ENCODE measurements at places on chromosomes 11 and 22.

- DNase-seq: no peak
These were observed 25.7 kb upstream of the SEPTIN5 start for GRCh38 chr22:19688301-19689290.

DNA sequence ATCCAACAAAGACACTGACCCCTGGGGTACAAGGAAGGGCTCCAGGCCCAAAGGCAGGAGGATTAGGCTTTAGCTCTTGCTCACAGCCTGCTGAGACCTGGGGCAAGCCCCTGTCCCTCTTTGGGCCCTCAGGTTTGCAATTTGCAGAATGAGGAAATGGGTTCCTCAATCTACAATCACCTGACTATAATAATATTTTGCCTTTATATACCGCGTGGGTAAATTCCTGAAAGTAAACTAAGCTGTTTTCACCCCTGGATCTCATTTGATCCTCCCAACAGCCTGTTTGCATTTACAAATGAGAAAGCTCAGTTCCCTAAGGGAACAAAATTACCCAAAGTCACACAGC lies 797 bp downstream of the STARD10 start:
- DNase-seq: no peak

GRCh38 chr11:69377953-69378302 lies 84.0 kb downstream of the MYEOV start:
- no peak for DNase-seq

DNA sequence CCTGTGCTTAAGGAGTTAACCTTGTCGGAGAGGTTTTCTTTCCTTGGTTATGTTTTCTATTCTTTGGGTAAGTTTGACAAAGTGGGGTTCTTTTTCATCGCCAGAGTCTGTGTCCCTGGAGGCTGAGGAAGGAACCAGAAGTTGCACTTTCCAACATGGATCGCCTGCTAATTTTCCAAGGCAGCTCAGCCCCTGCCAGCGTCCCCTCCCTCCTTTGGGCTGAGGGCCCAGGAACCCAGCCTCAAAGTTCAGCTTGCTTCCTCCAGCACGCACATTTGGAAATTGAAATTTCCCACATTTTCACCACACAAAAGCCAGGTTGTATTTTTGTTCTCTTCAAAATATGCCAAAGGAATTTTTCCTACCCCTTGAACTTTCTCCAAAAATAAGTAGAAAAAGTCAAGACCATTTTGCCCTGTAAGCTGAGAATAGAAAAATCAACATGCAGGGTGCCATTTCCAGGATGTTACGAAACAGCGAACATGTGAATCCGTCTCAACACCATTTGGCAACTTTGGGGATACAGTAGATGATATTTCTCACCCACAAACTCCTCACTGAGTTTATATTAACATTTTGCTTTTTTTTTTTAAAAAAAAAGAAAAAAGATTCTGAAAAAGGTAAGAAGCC lies 343.5 kb downstream of the TENM4 start:
- no peak for DNase-seq

DNA sequence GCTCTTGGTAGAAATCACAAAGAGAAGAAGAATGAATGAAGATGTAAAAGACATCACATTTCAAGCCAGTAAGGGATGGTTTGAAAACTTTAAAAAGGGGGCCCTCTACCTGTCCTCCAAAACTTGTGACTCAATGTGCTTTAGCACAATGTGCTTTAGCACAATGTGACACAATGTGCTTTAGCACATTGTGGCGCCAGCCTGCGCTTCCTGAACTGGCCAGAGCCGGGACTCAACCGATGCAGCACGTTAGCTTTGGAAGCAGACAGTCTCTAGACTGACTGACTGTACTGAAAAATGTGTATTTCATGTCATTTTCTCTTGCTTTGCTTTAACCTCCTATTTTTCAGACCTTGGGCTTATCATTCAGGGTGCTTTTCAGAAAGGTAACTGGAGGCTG lies 63.5 kb downstream of the FAM83F start:
- peak; percentile 78 for DNase-seq

DNA sequence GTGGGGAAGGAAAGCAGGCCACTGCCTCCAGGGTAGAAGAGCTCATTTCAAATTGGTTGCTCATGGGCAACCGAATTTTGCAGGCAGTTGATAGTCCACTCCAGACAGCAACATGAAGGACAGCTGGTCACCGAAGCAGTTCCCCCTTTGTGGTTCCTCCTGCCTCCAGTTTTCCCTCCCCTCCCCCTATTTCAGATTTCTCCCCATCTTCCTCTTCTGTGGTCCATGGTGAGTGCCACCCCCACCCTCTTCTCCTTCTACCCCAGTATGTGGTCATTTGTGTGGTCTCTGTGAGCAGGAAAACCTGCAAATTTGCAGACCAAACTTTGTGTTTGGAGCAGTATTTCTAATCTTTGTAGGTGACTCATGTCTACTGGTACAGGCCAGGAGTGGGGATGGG lies 38.2 kb upstream of the PAK1 start:
- no peak for DNase-seq

GRCh38 chr22:45462034-45462655 lies 40.5 kb upstream of the FBLN1 start:
- no peak for DNase-seq

- no peak for DNase-seq
These were observed 335.6 kb upstream of the LRRC4C start for GRCh38 chr11:41795004-41795403.

GRCh38 chr11:96579656-96580055 lies 189.8 kb downstream of the JRKL start:
- no peak for DNase-seq

GRCh38 chr11:36564376-36565030 lies 3.3 kb upstream of the RAG1 start:
- DNase-seq: peak; percentile 69

DNA sequence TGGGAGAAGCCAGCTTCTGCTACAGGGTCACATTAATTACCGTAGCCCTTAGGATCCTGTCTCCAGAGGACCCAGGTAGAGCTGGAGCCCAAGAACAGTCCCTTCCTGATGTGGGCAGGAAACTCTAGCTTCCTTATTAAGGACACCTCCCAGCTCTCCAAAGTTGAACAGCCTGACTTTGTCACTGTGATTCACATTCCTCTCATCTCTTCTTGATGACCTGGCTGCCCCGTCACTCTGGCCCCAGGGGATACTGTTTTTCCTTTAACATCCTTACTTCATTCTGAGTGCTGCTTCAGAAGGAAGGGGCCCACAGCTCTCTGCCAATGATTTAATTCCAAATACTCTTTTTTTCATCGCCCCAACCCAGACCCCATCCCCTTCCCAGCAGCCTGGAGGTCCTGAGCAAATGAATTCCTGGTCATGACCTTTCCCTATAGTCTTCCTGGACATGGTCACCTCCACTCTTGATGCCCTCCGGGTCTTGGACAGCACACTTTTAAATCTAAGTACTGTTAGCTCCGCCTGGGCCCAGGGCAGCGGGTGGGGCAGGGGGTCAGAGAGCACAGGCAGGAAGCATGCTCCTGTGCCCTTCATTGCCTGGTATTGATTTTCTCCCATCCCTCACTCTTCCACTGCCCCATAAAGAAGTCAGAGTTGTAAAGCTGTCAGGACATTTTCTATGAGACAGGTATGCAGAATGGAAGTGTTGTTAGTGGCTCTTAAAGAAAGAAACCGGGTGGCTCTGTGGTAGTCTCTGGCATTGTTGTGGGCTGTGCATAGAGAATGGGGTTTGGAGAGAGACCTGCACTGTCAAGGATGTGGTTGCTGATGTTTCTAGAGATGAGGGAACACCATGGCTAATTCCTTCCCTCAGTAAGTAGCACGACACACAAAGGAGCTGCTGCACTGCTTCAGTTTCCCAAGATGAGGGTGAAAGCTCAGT lies 22.3 kb upstream of the SPON1 start:
- DNase-seq: peak; percentile 24

GRCh38 chr11:74043450-74043849 lies 34.6 kb upstream of the UCP3 start:
- DNase-seq: no peak

DNA sequence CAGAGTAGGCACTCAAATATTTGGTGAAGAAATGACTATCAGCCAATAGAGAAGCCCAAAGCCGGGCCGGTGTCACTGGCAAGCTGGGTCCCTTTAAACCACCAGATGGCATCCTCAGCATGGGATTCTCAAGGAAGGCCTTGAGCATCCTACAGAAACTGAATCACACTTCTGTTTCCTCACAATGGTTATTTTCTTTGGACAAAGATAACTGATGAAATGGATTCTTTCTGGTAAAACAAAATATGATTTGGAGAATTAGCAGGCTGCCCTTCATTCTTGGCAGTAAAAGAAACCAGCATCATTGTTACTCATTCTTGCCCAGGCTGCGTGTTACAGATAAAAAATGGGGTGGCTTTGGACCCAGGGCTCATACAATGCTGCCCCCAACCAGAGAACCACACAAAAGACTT lies 30.3 kb upstream of the ASPHD2 start:
- DNase-seq: peak; percentile 82

DNA sequence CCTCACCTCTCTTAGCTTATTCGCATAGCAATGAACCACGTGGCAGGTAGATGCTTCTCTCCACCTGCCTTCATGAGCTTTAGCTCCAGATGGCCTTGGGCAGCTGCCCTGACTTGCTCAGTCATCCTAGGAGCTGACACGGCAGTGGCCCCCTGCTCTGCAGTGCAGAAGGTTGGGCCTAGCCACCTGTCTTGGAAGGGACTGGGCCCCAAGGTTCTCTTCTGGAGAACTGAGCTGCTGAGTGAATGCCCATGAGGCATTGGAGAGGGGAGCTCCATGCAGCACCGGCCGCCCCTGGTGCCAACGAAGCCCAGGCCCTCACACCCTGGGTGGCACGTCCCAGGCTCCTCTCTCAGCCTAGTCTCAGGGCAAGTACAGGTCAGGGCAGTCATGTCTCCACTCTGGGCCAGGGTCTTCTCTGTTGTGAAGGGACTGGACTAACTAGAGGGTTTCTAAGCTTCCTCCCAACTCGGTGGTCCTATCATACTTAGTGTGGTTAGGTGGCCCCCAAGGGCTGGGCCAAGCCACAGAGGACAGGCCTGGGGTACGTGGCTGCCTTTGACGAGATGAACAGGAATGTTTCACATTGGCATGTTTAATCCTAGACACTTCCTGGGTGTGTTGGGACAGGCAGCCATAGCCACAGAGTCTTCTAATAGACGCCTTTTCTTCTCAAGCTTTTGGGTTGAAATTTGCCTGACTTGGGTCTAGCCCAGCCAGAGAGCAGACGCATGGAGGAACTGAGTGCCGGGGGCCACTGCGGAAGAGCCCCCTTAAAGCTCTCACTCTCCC lies 47.9 kb downstream of the ALX4 start:
- DNase-seq: no peak

GRCh38 chr11:85123752-85124231 lies 503.4 kb downstream of the DLG2 start:
- DNase-seq: no peak

DNA sequence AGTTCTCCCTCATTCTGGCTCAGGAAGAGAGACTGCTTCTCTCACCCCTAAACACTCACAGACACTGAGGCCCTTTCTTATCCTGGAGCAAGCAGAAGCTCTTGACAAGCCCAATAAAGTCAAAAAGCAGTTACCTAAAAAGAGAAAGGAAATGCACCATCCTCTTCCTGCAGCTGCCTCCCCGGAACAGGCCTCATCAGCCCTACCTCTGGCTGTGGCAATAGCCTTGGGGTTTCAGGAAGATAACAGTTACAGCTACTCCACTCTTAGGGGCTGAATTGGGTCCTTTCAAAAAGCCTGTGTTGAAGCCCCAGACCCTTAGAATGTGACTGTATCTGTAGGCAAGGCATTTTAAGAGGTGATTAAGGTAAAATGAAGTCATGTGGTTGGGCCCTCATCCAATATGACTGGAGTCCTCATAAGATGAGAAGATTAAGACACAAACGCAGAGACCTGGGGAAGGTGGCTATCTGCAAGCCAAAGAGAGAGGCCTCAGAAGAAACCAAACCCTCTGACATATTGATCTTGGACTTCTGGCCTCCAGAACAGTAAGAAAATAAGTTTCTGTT lies 3.5 kb upstream of the LGALS12 start:
- no peak for DNase-seq

GRCh38 chr22:45644714-45645113 lies 26.9 kb upstream of the ATXN10 start:
- DNase-seq: no peak

GRCh38 chr11:34643846-34644245 lies 23.0 kb downstream of the EHF start:
- no peak for DNase-seq

GRCh38 chr11:80241766-80242165 lies 800.9 kb upstream of the TENM4 start:
- no peak for DNase-seq

GRCh38 chr11:133081020-133081419 lies 451.3 kb downstream of the OPCML start:
- no peak for DNase-seq

DNA sequence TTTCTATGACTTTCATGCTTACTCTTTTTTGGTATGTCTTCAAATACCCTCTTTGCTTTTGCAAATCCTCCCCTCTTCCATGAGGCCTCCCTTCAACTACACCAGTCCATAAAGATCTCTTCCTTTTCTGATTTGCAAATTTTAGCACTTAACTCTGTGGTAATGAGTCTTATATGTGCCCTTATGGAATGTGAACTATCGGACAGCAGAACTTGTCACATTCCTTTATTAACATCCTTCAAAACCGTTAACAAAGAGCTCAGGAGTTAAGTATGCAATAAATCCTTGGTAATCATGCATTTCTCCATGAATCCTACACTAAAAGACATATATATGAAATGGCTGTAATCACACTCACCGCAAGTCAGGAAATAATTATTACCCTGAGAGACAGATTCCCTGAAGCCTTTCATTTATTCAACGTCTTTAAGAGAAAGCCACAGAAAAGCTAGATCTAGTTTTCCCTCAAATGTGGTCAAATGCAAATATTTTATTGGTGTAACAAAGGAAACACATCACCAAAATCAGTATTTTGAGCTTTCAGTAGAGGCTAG lies 7.4 kb downstream of the CLNS1A start:
- no peak for DNase-seq

- no peak for DNase-seq
These were observed 352.4 kb upstream of the FAT3 start for GRCh38 chr11:91872243-91872642.

DNA sequence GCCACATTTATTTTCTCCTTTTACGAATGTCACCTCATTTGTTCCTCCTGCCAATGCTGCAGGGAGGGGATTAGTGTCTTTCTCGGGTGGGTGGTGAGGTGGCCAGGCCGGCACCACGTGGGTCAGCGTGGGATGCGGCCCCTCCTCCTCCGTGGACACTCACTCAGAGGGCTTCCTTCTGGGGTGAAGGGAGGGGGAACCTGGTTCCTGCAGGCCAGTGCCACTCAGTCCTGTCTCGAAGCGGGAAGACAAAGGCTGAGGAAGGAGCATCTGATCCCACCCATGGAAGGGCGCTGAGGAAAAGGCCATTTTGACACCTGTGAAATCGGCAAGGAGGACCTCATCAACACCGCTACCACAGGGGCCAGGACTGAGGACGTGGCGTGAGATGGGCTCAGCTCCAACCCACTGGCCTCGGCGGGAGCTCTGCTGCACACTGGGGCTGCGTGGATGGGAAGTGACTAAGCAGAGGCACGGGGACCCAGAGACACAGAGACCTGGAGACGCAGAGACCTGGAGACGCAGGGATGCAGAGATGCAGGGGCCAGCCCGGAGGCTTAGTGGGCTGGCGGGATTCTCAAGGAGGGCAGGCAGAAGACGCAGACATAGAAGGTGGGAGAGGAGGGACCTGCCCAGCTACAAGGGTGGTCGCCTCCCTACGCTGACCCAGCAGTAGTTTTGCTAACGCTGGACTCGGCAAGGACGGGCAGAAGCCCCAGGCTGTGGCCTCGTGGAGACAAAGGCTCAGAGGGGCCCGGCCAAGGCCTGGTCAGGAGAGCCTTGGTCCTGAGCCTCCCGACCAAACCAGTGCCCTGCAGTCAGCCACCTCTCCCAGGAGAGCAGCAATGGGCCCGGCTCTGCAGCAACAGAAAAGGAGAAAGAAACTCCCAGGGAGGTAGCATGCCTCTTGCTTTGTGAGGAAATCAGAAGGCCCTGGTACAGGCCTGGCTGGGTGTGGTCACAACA lies 1071.2 kb downstream of the BRD1 start:
- DNase-seq: no peak

Data from activated CD4-positive, alpha-beta T cell treated with anti-CD3 and anti-CD28 coated beads for 36 hours (primary cell).